Activated naive CD4-positive, alpha-beta T cell treated with anti-CD3 and anti-CD28 coated beads, Interleukin-2, amount 50 U/mL, for 16 hours (primary cell): ENCODE measurements at places on chromosomes 3 and 15.
A peak's percentile ranks its signal among the peaks of the same experiment; 100 is the strongest.

GRCh38 chr3:83093222-83093572 lies 1331.8 kb upstream of the GBE1 start:
- DNase-seq: no peak

DNA sequence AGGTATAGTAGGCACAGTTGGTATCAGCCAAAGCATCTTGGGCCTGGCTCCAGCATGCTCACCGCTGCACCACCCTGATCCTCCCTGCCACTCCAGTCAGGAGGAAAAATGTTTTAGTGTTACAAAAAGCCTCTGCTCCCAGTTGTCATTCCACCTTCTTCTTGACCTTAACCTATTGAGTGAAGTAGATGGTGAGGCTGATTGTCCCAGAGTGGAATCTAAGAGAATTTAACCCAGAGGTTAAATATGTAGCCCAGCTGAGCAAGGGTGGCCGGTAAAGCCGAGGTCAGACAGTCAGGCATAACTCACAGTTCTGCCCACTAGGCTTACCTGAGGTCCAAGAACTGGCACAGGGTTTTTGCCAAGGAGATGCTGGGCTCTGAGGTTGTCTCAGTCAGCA lies 30.7 kb upstream of the TNIK start:
- no peak for DNase-seq

DNA sequence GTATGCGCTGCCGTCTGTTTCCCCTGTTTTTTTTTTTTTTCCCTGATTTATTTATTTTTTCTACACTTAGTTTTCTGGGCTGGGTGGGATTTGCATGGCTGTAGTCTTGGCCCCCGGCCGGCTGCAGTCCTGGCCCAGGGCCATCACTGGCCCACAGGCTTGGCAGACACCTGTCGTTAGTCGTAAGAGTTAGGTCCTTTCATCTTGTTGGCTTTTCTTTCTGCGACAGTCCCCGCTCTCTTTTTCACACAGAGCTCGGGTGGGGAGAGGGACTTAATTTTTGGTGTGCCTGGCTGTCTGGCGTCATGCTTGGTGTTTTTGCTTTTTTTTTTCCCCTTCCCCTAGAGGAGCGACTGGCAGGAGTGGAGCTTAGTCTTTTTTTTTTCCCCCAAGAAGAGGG lies 183.4 kb downstream of the KLF13 start:
- no peak for DNase-seq

GRCh38 chr15:52480990-52481389 lies 47.7 kb downstream of the MYO5A start:
- no peak for DNase-seq

DNA sequence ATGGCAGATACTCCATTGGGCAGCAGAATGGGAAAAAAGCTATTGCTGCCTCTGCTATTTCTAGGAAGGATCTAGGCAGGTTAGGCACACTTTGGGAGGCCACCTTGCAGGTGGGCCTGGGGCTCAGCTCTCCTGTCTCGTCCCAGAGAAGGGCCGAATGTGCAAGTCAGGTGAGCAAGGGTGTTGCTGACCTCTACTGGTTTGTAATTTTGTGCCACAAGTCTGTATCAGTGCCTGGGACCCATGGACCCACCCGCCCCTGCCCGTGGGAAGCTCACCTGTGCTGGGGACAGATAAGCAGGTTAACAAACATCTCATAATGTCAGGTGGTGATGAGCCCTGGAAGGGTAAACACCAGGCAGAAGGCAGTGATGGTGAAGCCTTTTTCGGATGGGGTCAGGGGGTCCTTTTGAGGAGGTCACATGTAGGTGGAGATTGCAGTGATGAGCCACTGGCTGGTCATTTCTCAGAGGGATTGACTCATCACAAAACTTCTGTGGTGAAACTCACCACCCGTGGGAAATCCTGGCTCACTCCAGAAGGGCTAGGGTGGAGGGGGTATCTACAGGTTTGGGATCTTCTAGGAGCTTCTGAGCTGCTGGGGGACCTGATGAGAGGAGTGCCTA lies 161.3 kb downstream of the KLF13 start:
- DNase-seq: no peak

DNA sequence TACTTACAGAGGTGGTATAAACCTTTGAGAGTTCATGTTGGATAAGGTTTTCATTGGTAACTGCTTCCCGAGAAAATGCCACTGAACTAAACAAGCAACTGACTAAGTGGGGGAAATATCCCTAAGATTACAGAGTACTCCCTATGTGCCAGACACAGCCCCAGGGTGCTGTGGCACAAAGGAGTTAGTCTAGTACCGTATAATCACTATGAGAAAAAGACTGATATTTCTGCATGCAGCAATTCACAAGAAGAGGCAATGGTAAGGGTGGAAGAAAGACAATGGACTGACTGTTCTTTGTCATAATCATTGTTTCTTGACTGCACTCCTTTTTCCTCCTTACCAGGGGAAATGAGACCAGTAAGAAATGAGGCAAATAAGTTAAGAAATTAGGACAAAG lies 20.0 kb upstream of the SLC25A26 start:
- no peak for DNase-seq

DNA sequence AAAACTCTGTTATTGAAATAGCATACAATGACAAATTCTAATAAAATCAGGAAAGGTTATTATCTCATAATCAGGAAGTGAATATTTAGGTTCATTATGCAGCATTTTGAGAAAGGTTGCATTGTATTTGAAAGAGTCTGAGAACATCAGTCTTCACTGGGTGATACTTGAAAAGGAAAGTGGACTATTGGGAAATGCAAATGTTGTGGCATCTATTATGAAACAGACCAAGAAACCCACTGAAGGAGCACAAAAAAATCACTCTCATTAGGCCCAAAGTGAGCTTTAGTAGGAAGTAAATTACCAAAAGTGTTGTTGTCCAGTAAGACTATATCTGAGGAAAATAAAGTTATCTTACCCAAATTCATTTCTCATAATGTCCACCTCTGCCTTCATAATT lies 90.8 kb downstream of the ZPLD1 start:
- no peak for DNase-seq

DNA sequence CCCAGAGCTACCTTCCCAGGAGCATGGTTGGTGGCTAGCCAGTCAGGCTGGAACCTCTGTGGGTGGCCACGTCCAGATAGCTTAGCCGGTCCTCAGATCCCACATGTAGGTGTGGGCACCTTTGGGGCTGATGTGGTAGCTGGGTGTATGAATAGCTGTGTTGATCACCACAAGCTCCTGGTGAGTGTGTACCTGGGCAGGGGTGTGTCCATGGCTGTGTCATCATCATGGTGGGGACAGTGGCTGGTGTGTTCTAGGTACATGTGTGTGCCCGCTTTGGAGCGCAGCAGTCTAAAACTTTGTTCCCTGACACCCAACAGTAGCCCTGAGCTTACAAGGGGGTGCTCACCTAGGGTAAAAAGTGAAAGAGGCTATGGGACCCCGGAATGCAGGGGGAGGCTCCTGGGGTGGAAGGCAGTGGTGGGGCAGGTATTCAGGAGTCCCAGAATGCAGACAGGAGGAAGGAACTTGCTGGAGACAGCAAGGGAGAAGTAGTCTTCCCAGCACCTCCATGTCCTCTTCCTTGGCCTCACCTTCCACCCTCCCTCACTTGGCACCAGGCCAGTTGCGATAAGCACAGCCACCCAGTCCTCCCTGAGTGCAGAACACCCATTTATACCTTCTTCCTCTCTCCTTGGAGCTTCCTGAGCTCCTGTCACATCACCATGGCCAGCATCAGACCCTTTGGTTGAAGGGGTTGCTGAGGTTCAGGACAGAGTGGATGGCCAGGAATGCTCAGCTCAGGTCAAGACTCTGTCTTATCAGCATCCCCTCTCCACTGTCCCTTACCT lies 1.2 kb downstream of the CISH start:
- DNase-seq: peak; percentile 46

GRCh38 chr3:140955645-140956044 lies 14.0 kb downstream of the SLC25A36 start:
- no peak for DNase-seq

- no peak for DNase-seq
Observed at GRCh38 chr3:179811321-179812095, 158.7 kb downstream of the USP13 start.
